ENCODE measurements at places on chromosomes 6 and 20.
A peak's percentile ranks its signal among the peaks of the same experiment; 100 is the strongest.

DNA sequence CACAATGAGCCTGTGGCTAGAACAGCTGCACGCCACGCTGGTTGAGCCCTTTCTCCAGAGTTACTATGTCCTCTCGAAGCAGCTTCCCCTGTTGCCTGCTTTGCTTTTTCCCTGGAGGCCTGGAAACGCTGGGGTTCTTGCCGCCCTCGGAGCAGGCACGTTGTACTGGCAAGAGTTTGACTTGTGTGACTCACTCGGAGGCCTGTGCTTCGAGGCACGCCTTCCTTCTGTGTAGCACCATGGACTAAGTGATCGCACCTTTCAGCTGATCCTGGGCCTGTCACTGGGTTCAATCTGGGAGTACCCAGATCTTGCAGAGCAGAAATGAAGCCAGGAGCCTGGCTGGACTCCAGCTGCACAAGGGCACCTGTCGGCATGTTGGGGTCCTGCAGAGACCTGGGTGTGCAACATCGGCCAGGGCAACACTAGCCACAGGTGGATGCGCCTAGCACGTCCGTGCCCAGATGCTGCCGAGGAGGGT, 5.2 kb downstream of the INSM1 start:
- no peak for DNase-seq

DNA sequence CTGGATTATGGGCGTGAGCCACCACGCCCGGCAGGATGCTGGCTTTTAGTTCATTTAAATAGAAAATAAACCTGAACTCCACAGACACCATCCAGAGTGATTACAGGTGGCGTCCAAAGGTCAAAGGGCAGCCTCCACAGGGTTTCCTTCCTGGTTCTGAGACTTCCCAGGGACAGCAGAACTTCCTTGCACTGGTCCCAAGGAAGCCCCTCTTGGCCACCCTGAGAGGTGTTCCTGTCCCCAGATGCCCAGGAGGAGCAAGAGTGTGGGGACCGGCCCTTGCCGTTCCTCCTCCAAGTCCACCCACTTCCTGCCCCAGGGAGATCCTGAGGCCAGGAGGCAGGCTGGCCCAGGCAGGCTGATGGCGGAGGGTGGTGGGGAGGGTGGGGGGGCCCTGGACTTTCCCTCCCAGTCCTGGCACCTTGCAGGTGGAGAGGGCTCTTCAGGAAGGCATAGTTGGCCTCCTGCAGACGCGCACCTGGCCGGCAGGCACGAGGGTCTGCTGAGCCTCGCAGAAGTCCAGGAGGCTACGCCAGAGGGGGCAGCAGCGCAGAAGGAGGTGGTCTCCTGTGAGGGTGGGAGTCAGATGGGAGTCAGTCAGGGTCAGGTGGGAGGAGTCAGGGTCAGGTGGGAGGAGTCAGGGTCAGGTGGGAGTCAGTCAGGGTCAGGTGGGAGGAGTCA, 5.0 kb downstream of the FNDC11 start:
- DNase-seq = no peak

GRCh38 chr6:116444092-116444491, 17.1 kb upstream of the CALHM6 start:
- DNase-seq = peak; percentile 9

DNA sequence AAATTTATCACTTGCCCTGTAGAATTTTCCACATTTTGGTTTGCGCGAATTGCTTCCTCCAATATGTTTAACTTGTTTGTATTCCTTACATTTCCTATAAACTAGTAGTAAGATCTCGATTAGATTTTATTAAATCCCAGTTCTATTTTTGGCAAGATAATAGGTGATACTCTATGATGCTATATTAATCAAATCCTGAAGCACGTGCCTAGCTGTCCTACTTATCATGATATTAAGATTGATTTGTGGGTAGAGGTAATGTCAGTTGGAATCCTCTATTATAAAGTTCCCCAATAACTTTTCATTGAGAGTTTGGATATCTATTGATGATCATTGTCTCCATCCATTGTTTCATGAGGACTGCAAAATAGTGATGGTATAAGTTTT, 82.8 kb upstream of the RIPOR2 start:
- DNase-seq = no peak

GRCh38 chr20:37804584-37805566, 98.1 kb upstream of the VSTM2L start:
- DNase-seq = no peak

DNA sequence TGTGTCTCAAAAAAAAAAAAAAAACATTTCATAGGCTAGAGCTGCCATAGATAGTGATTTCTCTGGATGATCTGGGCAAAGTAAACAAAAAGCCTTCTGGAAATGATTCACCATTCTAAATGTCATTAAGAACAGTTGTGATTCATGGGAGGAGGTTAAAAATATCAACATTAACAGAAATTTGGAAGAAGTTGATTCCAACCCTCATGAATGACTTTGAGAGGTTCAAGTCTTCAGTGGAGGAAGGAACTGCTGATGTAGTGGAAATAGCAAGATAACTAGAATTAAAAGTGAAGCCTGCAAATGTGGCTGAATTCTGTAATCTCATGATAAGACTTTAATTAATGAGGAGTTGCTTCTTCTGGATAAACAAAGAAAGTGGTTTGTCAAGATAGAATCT, 26.8 kb upstream of the MMP24 start:
- no peak for DNase-seq

GRCh38 chr20:56353356-56353755, 5.4 kb upstream of the FAM210B start:
- DNase-seq = no peak

- DNase-seq = no peak
Observed at GRCh38 chr20:25220021-25220730, 24.7 kb downstream of the ENTPD6 start.

DNA sequence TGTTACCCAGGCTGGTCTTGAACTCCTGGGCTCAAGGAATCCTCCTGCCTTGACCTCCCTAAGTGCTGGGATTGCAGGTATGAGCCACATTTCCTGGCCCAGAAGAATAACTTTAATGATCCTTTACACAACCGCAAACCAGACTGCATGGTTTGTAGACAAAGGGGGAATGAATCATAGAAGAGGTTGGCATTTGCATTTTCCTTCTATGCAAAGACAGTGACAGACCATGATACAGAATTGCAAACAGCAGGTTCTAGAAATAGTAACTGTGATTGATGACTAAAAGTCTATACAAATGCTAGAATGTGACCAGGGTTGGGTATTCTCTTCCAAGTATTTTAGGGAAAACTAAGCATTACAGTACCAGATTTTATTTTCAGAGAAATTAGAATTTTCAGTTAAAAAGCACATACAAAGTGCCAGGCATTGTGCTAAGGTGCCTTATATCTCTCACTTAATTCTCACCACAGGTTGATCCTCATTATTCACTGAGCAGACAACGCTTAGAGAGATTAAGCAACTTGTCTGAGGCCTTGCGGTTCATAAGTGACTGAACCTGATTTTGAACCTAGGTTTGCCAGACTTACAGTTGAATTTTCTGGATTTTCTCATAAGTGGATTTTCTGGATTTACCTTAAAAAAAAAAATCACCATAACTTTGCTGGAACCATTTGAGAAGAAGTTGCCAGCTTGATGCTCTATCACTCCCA, 146.6 kb downstream of the ZFAND3 start:
- DNase-seq = no peak

- no peak for DNase-seq
Observed at GRCh38 chr20:33278700-33279099, 4.3 kb upstream of the BPIFB1 start.

DNA sequence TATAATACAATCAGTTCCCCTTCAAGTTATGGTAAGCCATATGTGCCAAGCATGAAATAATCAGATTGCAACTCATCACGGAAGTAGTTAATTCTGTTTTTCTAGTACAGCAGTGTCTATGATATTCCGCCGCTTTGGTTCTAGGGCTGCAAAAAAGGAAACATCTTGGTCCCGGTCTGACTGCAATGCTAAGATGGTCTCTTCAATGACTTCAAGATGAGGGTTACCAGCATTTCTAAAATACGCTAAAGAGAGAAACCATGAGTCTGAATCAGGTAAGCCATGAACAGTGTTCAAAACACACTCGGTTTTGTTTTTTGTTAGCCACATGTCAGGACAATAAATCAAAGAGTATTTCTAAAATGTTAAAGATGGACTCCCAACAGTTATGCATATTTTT, 3.2 kb upstream of the ANKRD60 start:
- DNase-seq = no peak

DNA sequence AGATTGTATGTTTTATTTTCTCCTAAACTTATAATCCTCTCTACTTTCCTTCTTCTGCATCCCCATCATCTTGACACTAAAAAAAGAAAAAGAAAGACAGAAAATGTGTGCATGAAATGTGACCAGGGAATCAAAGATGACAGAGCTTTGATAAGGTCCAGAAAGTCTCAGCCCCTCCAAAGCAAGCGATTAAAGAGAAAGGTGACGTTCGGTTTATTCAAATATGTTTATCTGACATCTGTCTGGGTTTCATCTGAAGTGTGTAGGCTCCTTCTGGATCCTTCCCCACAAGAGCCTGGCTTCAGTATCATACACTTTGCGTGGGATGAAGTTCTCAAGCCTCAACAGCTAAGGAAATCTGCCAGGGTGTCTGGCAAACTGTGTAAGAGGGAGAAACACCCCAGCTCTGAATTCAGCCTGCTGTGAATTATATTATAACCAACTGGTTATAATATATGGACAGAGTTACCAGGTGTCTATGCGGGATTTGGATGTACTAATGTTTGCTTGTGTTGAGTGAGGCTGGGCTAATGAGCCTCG, 263.0 kb downstream of the ZNF217 start:
- DNase-seq = no peak

GRCh38 chr6:149250951-149251350, 66.6 kb upstream of the TAB2 start:
- DNase-seq = no peak

- peak; percentile 71 for DNase-seq
Observed at GRCh38 chr20:5835871-5836270, 85.7 kb downstream of the SHLD1 start.

DNA sequence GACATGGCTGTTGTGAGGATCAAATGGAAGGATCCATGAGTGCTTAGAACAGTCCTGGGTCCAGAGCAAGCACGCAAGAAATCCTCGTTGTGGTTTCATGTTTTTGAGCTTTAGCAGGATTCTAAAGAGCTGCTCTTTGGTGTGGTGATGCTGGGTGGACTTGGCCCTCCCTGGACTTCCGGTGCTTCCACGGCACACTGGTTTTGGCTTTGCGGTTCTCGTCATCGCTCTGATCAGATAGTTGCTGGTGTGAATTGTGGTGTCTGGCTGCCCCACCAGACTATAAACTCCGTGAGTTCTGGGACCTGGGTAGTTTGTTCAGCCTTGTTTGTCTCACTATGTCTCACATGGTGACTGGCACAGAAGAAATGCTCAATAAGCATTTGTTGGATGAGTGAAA, 3.3 kb downstream of the HNF4A start:
- no peak for DNase-seq

- DNase-seq = no peak
Observed at GRCh38 chr20:39835130-39835842, 853.8 kb downstream of the MAFB start.

DNA sequence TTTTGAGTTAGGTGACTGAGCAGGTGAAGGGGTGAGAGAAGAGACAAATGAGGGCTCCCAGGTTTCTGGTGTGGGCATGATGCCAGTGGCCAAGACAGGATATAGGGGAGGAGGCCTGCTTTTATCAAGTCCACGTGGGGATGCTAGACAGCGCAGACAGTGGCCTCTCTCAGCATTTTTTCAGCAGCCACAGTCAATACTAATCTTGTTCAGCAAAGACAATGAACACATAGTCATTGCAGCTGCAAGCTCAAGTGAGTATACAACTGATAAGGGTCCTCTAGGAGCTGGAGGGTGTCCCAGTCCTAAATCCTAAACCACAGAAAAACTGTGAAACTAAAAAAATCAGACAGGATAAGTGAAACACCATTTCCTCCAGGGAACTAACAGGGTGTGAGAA, 48.6 kb downstream of the UQCC1 start:
- DNase-seq = no peak

GRCh38 chr20:50292079-50292590, 101.5 kb downstream of the CEBPB start:
- DNase-seq = no peak

DNA sequence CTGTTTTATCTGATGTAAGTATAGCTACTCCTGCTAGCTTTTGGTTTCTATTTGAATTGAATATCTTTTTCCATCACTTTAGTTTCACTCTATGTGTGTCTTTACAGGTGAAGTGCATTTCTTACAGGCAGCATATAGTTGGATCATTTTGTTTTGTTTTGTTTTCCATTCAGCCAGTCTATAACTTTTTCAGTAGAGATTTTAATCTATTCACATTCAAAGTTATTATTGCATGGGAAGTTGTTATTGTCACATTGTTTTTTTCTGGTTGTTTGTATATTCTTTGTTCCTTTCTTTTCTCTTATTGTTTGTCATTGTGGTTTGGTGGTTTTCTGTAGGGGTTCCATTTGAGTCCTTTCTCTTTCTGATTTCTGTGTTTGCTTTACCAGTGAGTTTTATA, 151.2 kb downstream of the PDE10A start:
- no peak for DNase-seq

- DNase-seq = no peak
Observed at GRCh38 chr20:13355941-13356486, 134.9 kb downstream of the ISM1 start.

- DNase-seq = no peak
Observed at GRCh38 chr20:11791316-11791715, 126.4 kb upstream of the BTBD3 start.

DNA sequence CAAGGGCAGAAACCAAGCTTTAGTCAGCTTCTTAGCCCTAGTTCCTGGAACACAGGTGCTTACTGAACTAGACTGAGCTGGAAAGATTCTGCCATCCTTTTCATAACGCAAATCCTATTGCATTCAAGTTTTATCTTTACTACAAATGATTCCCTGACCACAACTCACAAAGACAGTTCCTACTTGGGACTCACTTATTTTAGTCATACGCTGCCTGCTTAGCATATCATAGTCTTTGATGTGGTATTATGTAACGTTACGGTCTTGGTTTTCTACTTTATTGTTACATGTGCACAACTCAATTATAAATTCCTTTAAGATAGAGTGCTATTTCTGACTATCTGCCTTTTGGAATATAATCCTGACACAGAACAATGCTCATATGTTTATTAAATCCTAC, 59.1 kb downstream of the BLOC1S5 start:
- no peak for DNase-seq

- DNase-seq = no peak
Observed at GRCh38 chr6:31126396-31127175, 6.3 kb upstream of the CDSN start.

DNA sequence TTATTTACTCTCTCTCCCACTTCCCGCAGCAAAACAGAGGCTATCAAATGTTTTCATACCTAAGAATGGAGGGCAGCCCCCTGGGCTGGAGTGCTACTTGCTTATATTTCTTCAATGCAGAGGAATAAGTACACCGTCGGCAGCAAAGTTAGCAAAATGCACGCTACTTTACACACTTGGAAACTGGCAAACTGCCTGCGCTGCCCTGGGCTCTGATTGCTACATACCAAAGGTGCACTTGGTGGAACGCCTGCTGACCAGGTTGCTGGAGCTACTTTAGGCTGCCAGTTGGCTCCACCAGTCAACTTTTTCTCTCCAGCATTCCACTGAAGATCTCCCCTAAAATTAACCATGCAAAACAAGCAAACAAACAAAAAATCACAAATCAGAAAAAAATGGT, 62.4 kb downstream of the PRSS35 start:
- no peak for DNase-seq

GRCh38 chr6:151482290-151482689, 11.5 kb upstream of the CCDC170 start:
- peak; percentile 30 for DNase-seq
